ENCODE measurements at places on chromosomes 2 and 18. TPM values are rescaled to one million over a fixed set of nuclear protein-coding genes. Genes with fewer than 3 reads are reported as not detected.

DNA sequence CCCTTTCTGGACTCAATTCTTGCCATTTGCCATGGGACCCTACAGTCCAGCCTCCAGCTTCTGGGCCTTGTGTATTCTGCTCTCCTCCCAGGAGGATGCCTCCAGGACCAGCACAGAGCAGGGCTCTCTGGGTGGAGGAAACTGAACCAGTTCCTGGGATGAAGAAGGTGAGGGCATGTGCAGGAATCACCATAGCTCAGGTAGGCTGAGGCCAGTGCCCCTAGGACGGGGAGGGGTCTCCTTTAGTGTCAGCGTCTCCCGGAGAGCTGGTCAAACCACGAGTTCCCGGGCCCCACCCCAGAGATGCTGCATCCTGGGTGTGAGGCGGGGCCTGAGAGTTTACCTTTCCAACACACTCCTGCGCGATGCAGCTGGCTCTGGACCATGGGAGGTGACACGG is 5.8 kb upstream of the PRELID3A start:
- DNase-seq, result no peak

Gene RAB27B
- not detected for polyA plus RNA-seq

Gene CXCR4
- polyA plus RNA-seq, result 55.7 TPM

Gene GPR39
- not detected for polyA plus RNA-seq
